ENCODE measurements at places on chromosomes 5 and 9.
A peak's percentile ranks its signal among the peaks of the same experiment; 100 is the strongest.

- DNase-seq, result no peak
Observed at GRCh38 chr9:33939924-33940874, 108.5 kb downstream of the UBAP2 start.

DNA sequence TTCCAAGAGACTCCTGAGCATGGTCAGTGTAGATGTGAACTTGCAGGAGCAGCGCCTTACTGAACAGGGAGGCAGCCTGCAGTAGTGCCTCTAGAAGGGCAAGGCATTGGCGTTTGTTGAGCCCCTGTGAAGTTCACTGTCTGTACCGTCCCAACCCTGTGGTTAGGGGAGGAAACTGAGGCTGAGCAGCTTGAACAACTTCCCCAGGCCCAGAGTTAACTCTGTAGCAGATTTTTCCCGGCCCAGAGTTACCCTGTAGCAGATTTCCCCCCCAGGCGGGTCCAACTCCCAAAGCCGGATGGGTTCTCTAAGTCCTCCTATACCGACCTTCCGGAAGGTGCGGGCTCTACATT lies 9.6 kb downstream of the LMX1B start:
- no peak for DNase-seq

GRCh38 chr5:4879693-4880303 lies 260.3 kb upstream of the ADAMTS16 start:
- peak; percentile 62 for DNase-seq

DNA sequence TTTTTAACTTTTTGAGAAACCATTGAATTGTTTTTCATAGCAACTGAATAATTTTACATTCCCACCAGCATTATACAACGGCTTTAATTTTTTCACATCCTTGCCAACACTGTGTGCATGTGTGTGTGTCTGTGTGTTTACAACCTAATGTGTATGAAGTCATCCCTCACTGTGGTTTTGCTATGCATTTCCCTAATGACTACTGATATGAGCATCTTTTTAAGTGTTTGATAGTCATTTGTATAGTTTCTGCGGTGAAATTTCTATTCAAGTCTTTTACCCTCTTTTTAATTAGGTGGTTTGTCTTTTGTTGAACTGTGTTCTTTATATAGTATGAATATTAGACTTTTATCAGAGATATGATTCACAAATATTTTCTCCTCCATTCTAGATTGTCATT lies 263.1 kb upstream of the COX7C start:
- DNase-seq, result no peak

GRCh38 chr5:159469496-159470372 lies 139.4 kb upstream of the IL12B start:
- DNase-seq, result no peak

Measured in fibroblast of skin of right quadriceps (primary cell).